GM04504 (cell line): ENCODE measurements at places on chromosomes 16 and 17.

DNA sequence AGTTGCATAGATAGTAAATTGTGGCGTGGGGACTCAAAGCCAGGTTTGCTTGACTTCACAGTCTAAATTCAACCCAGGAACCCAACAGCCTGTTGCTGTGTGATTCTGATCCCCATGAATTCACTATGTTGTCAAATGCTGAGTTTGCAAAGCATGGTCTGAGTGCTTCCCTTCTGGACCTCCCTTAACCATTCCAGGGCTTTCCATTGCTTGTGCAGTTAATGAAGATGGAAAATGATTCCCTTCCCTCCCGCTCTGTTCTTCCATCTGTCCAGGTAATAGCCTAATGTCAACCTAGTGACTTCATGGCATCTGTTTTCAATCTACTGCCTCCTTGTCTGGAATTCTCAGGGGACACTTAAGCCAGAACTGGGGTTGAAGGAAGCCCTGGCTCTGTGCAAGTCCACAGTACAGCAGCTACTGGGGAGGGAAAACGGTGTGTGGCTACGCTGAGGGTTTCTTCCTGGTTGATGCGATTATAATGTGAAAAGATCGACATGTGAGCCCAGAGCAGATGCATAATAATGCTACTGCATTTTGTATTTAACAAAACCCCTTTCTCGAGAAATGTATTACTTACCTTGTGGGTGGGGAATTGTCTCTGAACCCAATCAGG, 206.7 kb downstream of the CDH13 start:
- no peak for DNase-seq

DNA sequence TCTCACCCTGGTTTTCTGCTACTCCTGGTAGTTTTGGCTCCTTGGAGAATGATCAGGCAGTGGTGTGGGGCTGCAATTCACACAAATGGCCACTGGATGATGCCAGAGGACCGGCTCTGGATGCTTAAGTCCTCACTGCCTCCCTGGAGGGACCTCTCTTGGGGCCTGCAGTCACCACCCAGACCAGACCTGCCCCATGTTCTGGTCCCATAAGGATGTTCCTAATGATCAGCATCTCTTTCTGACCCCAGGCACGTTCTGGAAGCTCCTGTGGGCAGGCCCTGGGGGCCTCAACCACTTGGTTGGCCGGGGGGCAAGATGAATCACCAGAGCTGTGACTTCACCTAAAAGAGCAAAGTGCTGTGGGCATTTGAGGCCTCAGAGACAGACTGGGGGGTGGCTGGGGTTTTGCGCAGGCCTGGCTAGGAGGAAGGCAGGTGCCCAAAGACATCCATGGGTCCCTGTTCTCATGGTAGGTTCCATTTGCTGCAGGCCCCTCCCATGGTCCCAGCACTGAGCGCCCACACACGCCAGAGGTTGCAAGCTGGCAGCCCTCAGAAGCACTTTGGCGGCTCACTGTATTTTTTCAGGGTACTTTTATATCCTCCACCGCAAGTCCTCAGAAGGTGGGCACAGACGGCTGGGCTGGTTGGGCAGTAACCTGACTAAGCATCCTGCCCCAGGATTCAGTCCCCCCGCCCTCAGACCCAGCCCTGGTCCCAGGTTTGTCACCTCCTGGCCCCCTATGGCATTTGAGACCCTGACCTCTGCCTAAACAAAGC, 53.2 kb downstream of the NT5M start:
- DNase-seq: peak; percentile 65

- DNase-seq: no peak
Observed at GRCh38 chr16:73483934-73484711, 436.2 kb upstream of the ZFHX3 start.

GRCh38 chr17:40551091-40551878, 14.0 kb downstream of the CCR7 start:
- peak; percentile 99 for DNase-seq

- DNase-seq: no peak
Observed at GRCh38 chr16:70714581-70715054, 28.8 kb upstream of the MTSS2 start.
